ENCODE measurements at places on chromosomes 2 and 18.

GRCh38 chr2:55049821-55050099 is 491 bp downstream of the RTN4 start:
- peak overlapping the region; percentile 78 for H3K4me3 ChIP-seq
- no peak for DNase-seq
- no peaks in the 10 kb centered on the region for H3K27me3 ChIP-seq
- peaks cover 19% of the 10 kb centered on the region for H3K4me1 ChIP-seq
- H3K27ac ChIP-seq: peak overlapping the region; percentile 86

- no peak overlapping the region for H3K4me3 ChIP-seq
- H3K27ac ChIP-seq: no peak overlapping the region
- no peak for DNase-seq
These were observed 25.2 kb downstream of the TMEM18 start for GRCh38 chr2:651951-652373.

GRCh38 chr2:65382776-65383357 is 49.5 kb downstream of the SPRED2 start:
- H3K4me3 ChIP-seq: no peak overlapping the region
- peaks cover 4% of the 10 kb centered on the region for H3K4me1 ChIP-seq
- H3K27ac ChIP-seq: no peak overlapping the region
- no peaks in the 10 kb centered on the region for H3K36me3 ChIP-seq

DNA sequence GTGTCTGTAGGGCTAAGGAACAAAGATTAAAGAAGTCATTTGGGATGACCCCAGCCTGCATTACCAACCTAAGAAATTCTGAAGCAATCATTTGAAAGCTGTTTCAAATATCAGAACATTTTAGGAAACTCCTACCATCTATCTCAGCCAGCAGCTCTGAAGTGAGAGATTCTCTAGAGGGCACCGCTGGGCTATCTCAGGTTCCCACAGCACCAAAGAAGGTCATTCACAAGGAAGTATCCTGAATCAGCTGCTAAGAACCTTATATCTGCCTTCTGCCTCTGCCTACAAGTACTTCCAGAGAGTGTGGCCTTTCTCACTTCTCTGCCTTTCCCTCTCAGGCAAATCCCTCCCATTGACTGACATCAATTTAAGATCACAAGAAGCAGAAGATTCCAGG is 13.4 kb upstream of the EVA1A start:
- no peaks in the 10 kb centered on the region for H3K27me3 ChIP-seq
- H3K4me1 ChIP-seq: no peaks in the 10 kb centered on the region

GRCh38 chr2:136297994-136298393 is 180.0 kb upstream of the CXCR4 start:
- H3K27ac ChIP-seq: no peak overlapping the region
- H3K27me3 ChIP-seq: no peaks in the 10 kb centered on the region
- DNase-seq: no peak
- H3K4me3 ChIP-seq: no peak overlapping the region
- no peaks in the 10 kb centered on the region for H3K4me1 ChIP-seq
- no peaks in the 10 kb centered on the region for H3K36me3 ChIP-seq

DNA sequence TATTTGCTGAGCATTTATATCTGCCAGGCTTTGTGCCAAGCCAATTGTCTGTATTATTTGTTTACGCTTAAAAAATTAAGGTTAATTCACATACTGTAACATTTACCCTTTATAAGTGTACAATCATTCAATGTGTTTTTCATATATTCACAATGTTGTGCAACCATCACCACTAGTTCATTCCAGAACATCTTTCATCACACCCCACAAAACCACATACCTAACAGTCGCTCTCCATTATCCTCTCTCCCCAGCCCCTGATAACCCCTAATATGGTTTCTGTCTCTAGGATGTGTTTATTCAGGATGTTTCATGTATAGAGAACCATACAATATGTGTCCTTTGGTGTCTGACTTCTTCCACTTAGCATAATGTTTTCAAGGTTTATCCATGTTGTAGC is 234.1 kb downstream of the INSIG2 start:
- no peak overlapping the region for H3K4me3 ChIP-seq
- H3K4me1 ChIP-seq: no peaks in the 10 kb centered on the region
- H3K36me3 ChIP-seq: no peaks in the 10 kb centered on the region
- no peaks in the 10 kb centered on the region for H3K27me3 ChIP-seq

GRCh38 chr2:205267323-205267722 is 415.0 kb upstream of the NRP2 start:
- H3K27ac ChIP-seq: no peak overlapping the region
- H3K36me3 ChIP-seq: no peaks in the 10 kb centered on the region
- no peak for DNase-seq
- H3K27me3 ChIP-seq: no peaks in the 10 kb centered on the region
- no peaks in the 10 kb centered on the region for H3K4me1 ChIP-seq

- H3K4me3 ChIP-seq: no peak overlapping the region
- H3K27ac ChIP-seq: no peak overlapping the region
These were observed 1231.7 kb upstream of the ZEB2 start for GRCh38 chr2:145751629-145752028.

GRCh38 chr18:35029770-35030169 is 11.4 kb upstream of the MAPRE2 start:
- no peak overlapping the region for H3K27ac ChIP-seq
- no peaks in the 10 kb centered on the region for H3K36me3 ChIP-seq
- no peak overlapping the region for H3K4me3 ChIP-seq
- no peaks in the 10 kb centered on the region for H3K27me3 ChIP-seq
- DNase-seq: no peak

DNA sequence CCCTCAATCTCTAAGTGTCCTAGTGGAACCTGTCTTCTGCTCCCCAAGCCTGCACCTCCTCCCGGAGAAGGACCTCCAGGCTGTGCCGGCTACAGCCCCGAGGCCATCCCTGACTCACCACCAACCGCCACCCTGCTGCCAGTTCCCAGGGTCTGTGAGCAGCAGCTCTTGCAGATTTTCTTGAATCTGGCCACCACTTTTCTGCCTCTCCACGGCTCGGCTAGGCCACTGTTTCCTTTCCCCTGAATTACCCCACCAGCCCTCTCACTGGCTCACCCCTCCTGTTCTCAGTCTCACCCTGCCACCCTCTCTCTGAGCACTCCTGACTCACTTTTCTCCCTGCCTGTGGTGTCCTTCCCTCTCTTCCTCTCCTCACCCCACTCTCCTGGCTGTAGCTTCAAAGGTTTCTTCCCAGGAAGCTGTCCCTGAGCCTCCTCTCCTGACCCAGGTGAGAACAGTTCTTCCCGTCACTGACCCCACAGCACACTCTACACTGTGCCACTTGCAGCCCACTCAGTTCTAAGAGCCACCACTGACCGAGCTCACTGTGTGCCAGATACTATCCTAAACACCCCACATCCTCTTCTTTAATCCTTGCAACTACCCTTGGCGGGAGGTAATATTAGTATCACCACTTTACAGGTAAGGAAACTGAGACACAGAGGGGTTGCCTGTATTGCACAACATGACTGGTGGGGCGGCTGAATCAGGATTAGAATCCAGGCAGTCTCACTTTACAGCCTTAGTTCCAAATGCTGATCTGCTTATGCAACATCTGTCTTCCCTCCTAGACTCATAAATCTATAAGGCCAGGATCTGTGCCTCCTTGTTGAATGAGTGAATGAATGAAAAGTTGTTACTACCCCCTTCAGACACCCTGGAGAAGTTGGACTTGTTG is 111.6 kb downstream of the SMAD7 start:
- no peaks in the 10 kb centered on the region for H3K27me3 ChIP-seq
- H3K4me3 ChIP-seq: no peak overlapping the region
- H3K4me1 ChIP-seq: peaks cover 51% of the 10 kb centered on the region
- DNase-seq: no peak
- no peak overlapping the region for H3K27ac ChIP-seq
- H3K36me3 ChIP-seq: no peaks in the 10 kb centered on the region

GRCh38 chr2:128360711-128361110 is 42.0 kb upstream of the HS6ST1 start:
- no peaks in the 10 kb centered on the region for H3K36me3 ChIP-seq
- no peak overlapping the region for H3K4me3 ChIP-seq
- H3K27ac ChIP-seq: no peak overlapping the region
- H3K27me3 ChIP-seq: no peaks in the 10 kb centered on the region
- peaks cover 5% of the 10 kb centered on the region for H3K4me1 ChIP-seq

DNA sequence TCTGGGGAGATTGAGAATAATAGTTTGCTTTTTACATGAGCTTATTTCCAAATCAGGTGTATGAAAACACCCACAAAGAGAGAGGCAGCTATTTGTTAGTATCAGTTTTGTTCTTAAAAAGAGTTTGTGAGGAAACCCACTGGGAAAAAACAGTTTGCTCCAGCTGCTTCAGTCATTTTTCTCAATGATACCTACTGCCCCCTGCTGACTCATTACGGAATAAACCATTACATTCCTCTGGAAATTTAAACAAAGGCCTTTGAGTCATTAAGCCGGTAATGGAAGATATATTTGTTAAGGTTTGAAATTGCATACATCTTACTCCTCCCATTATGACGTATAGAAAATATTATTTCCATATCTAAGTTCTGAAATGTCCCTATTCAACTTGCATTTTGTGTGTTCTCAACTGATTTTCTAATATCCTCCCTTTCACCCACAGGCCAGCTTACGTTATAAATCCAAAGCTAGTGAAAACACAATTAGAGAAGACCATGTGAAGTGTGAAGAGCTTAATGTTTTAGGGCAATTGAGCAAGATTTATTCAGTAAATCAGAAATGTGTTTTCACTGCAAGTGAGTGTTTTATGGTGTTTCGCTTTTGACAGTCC is 761.6 kb downstream of the DSC3 start:
- peak; percentile 80 for DNase-seq
- no peaks in the 10 kb centered on the region for H3K36me3 ChIP-seq
- no peaks in the 10 kb centered on the region for H3K27me3 ChIP-seq
- H3K4me3 ChIP-seq: no peak overlapping the region
- H3K4me1 ChIP-seq: no peaks in the 10 kb centered on the region

- DNase-seq: no peak
- H3K4me3 ChIP-seq: no peak overlapping the region
- H3K36me3 ChIP-seq: no peaks in the 10 kb centered on the region
- H3K27me3 ChIP-seq: no peaks in the 10 kb centered on the region
- H3K4me1 ChIP-seq: no peaks in the 10 kb centered on the region
These were observed 6.7 kb upstream of the PARD6G start for GRCh38 chr18:80253871-80254492.

DNA sequence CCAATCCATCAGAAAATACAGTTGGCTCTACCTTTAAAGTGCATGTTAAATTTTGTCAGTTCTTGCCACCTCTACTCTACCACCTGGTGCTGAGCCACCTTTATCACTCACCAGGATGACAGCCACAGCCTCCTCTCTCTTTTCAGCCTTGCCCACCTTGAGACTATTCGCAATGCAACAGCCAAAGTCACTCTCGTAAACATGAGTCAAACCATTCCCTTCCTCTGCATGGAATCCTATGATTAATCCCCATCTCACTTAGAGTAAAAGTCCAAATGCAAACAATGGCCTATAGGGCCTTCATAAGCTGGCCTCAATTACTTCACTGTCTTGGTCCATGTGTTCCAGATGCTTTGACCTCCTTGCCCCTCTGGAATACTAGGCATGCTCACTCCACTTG is 5.8 kb upstream of the OSBPL6 start:
- H3K4me1 ChIP-seq: no peaks in the 10 kb centered on the region
- H3K4me3 ChIP-seq: no peak overlapping the region
- H3K36me3 ChIP-seq: no peaks in the 10 kb centered on the region
- no peak for DNase-seq
- H3K27ac ChIP-seq: no peak overlapping the region

DNA sequence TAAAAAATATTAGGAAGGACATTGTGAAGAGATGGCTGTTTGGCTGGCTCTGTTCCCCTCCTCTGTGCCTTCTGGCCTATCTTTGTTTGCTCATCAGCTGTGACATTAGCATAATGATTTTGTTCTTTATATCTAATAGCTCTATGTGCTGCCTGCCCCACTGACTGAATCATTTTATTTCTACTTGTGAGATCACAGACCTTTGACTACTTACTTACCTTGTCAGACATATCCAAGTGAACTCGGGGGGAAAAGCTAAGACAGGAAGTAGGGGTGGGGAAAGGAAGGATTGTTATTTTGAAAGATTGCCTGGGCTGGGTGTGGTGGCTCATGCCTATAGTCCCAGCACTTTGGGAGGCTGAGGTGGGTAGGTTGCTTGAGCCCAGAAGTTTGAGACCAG is 104.2 kb downstream of the ASAP2 start:
- H3K36me3 ChIP-seq: no peaks in the 10 kb centered on the region
- no peak for DNase-seq
- peaks cover 8% of the 10 kb centered on the region for H3K4me1 ChIP-seq

DNA sequence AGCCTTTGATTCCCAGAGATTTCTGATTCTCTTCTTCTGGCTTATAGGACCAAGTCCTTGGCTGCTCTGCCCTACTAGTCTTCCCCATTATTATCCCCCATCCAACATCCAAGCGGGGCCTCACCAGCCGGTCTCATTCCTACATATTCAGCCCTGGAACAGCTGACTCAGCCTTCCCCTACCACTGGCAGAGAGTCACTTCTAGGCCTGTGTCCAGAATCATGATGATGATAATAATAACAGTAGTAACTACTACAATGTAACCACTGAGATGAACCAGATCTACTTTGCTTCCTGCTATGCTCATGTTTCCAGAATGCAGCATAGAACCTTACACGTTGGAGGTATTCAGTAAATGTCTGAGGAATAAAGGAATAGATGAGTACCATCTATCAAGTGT is 295.2 kb downstream of the SRBD1 start:
- no peak overlapping the region for H3K27ac ChIP-seq
- DNase-seq: peak; percentile 92
- no peaks in the 10 kb centered on the region for H3K4me1 ChIP-seq
- no peaks in the 10 kb centered on the region for H3K27me3 ChIP-seq
- no peak overlapping the region for H3K4me3 ChIP-seq

DNA sequence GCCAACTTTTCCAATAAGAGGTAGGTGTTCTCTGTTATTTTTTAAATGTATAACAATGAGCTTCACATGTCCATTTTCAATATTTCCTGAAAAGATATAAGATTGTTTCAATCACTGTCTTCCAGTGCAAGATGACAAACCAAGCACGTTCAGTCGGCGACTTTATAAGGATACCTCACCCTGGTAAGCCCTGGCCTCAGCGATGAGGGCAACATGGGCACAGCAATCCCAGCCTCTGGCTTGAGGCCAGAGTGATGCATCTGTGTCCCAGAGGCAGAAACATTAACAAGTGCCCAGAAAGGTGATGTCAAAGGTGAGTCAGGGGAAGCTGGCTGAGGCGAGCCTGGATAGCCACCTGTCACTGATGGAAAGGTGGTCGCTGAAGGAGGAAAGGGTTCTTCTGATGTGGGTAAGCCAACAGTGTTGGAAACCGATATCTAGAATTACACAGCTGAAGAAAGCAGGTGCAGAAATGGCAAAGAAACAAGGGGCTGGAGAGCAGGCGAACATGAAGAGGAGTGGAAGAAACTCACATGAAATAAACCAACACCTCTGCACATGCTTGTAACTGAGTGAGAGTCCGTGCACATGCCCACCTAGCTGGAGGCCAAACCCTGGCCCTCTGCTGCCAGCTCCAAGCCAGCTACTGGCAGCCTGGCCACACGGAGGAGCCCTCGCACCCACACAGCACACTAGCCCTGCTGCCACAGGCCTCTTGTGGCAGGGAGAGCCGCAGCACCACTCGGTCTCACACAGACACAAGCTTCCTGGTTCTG is 65.5 kb downstream of the FBXO15 start:
- no peaks in the 10 kb centered on the region for H3K36me3 ChIP-seq
- peak overlapping the region; percentile 3 for H3K27ac ChIP-seq
- H3K27me3 ChIP-seq: no peaks in the 10 kb centered on the region
- H3K4me1 ChIP-seq: peaks cover 10% of the 10 kb centered on the region
- no peak overlapping the region for H3K4me3 ChIP-seq

GRCh38 chr2:47060652-47061170 is 94.4 kb downstream of the STPG4 start:
- H3K4me3 ChIP-seq: no peak overlapping the region
- no peak for DNase-seq
- no peaks in the 10 kb centered on the region for H3K27me3 ChIP-seq
- H3K36me3 ChIP-seq: no peaks in the 10 kb centered on the region
- no peak overlapping the region for H3K27ac ChIP-seq
